Fibroblast of mammary gland (primary cell): ENCODE measurements at places on chromosomes 3 and 15.

GRCh38 chr3:104460477-104461406 is 906.0 kb upstream of the ALCAM start:
- peak; percentile 30 for DNase-seq

DNA sequence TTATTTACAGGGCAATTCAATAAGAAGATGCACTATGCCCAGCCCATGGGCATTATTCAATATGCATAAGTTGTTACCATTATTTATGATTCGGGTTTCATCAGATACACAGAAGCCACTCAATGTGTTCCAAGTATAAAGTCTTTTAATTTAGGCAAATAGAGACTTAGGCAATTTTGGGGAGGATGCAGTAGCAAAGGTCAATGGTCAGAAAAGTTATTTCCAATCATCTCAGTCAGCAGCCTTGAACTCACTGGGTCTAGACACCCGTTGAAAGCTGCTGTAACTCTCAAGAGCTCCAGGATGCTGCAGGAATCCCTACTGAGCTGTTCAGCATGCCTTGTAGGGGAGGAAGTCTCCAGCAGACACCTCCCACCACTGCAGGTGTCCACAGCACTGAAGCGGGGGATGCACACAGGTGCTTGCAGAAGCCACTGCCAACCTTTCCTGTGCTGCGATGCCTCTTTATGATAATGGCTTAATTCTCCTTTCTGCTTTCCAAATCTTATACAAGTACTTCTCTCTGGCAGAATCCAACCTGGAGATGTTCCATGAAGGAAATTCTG is 155.0 kb upstream of the SUCLG2 start:
- no peak for DNase-seq

DNA sequence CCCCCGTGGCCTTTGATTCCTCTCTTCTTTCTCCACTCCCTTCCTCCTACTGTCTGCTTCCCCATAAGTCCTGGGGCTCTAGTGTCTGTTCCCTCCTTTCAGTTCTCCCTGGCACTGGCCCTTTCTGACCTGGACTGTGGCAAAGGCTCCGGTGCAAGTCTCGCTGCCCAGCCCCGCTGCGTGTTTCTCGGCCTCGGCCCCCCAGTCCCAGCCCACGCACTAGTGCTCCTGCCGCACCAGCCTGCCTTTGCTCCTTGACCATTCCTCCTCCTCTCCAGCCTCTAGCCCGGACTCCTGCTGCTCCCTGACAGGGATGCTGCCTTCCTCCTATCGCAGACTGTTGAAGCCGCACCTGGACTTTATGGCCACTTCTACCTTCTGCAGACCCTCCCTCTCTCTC is 2.1 kb downstream of the TM6SF1 start:
- DNase-seq, result no peak

- DNase-seq, result peak; percentile 38
These were observed 11.1 kb downstream of the ARHGAP31 start for GRCh38 chr3:119305286-119305685.

DNA sequence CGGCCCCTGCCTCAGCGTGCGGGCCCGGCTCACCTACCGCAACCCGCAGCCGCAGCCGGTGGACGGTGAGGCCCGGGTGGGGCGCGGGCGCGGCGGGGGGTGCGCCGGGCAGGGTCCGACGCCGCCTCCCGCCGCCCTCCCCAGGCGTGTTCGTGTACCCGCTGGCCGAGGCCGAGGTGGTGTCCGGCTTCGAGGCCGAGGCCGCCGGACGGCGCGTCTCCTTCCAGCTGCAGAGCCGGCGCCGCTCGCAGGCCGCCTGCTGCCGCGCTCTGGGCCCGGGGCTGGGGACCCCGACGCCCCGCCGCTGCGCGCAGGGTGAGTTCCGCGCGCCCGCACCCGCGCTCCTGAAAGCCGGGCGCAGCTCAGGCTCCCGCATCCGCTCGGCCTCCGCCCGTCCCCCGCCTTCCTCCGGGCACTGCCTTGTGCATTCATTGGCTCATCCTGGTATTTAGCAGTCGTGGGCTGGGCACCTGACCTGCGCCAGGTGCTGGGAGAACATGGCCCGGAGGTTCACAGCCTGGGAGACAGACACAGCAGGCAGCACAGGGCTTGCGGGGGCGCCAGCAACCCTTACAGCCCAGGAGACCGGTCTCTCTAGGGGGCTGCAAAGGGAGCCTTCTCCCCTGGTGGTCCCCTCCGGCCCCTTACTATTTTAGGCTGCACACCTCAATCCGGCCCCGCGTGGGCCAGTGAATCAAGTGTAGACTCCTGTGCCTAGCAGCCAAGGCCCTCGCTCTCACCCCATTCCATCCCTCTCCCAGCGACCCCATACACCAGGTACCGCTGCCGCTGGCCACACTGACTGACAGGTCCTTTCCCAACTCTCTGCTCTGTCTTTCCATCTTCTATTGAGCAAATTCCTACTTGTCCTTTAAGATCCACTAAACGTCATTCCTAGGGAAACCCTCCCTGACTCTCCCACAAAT is 1.5 kb downstream of the VWA5B2 start:
- DNase-seq, result no peak

GRCh38 chr15:54277834-54278233 is 299.6 kb downstream of the UNC13C start:
- DNase-seq, result no peak

DNA sequence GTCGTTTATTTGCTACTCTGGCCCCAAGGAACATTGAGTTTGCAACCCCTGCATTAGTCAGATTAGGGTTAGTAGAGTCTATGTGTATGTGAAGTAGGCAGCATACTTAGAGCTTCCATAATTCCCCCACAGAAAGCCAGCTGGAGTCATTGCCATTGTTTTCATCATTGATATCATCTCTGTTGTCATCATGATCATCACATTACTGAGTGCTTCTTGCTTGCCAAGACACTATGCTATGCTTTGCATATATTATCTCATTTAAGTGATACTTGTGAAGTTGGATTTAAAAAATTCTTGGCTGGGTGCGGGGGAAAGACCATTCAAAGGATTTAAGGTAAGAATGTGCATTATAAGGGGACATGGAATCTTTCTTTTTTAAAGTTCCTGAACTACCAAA is 209.0 kb downstream of the CACNA2D3 start:
- DNase-seq, result no peak

DNA sequence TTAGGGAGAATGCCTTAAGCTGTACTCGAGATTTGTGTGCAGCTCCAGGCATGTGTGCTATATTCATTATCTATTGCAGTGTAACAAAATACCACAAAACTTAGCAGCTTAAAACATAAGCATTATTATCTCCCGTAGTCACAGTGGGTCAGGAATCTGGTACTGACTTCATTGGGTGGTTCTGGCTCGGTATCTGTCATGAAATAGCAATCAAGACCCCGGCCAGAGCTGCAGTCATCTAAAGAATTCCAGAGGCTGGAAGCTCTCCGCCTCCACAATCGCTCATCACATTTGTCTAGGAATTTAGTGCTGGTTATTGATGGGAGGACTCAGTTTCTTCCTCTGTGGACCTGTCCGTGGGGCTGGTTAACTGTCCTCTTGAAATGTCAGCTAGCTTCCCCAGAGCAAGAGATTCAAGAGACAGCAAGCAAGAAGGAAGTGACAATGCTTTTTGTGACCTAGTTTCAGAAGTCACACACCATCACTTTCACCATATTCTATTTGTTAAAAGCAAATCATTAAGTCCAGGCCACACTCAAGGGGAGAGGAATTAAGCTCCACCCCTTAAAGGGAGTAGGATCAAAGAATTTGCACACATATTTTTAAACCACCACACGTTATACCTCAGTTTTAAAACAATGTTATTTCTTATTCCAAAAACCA is 76.1 kb downstream of the TOP2B start:
- DNase-seq, result no peak

DNA sequence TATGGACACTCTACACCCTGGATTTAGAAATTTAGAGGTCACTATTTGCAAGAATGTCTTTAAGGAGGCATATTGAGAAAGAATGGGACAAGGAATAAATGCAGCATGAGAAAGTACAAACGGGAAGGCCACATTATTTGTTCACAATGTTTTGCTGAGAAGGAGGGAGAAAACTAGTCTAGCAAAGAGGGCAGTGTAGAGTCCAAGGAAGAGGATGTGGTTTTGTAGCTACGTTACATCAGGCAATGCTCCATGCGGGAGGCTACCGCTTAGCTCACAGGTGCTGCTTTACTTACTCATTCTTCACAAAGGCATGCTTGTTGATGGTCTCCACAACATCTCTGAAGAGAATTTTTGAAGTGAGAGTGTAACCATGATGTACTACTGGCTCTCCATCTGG is 191.1 kb downstream of the PLCH1 start:
- DNase-seq, result no peak

GRCh38 chr15:46861796-46862195 is 855.5 kb upstream of the SEMA6D start:
- DNase-seq, result no peak

DNA sequence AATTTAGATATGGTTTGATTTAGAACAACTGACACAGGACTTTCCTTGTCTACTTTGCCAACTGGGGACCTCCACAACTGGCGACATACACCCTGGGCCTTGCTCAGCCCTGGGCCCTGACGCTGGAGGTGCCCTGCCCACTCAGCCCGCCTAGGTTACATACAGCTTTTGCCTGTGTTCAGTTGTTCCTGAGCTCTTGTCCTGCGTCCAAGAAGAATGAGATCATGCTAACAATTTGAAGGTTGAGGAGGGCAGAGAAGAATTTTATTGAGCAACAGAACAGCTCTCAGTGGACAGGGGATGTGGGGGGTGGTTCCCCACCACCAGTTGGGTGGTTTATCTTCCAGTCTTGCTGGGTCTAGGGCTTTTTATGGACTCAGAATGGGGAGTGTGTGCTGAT is 67.9 kb downstream of the IQCH start:
- peak; percentile 64 for DNase-seq

GRCh38 chr15:96893159-96893906 is 562.8 kb downstream of the NR2F2 start:
- peak; percentile 36 for DNase-seq

DNA sequence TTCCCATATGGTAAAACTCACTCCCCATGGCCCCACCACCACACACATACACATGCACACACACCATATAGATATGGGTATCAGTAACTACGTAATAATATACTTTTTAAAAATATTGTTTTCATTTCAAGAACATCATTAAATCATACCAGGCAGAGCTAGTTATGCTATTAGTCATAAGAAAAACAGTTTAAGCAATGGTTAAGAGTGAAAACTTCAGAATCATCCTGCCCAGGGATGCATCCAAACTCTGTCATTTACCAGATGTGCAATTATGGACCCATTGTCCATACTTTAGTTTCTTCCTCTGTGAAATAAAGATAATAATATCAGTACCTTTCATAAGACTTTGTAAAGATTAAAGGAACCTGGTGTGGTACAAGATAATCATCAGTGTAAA is 608.3 kb downstream of the RBMS3 start:
- DNase-seq, result peak; percentile 68

DNA sequence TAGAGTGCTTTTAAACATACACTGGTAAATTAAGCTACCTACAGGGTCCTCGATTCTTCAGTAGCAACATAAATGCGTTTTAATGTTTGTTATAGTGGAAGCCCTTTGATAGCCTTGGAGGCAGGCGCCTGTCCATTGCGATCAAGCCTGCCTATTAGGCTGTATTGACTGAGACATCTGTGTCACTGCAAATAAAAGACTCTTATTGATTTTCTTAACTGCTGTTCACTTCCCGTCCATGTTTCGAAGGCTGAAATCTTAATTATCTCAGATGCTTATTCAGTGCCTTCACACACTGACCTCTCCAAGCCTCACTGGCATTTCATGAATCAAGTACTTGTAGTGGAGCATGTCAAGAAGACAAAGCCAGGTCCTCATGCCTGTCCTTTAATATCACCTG is 51.1 kb downstream of the MAP2K5 start:
- no peak for DNase-seq

GRCh38 chr3:134066651-134067530 is 37.2 kb upstream of the SLCO2A1 start:
- no peak for DNase-seq

GRCh38 chr15:64519897-64520296 is 59.5 kb downstream of the ZNF609 start:
- DNase-seq, result no peak

GRCh38 chr3:16512435-16513140 is 911 bp downstream of the RFTN1 start:
- DNase-seq, result no peak

GRCh38 chr3:172244011-172244410 is 204.2 kb downstream of the GHSR start:
- peak; percentile 57 for DNase-seq

- peak; percentile 11 for DNase-seq
These were observed 190.7 kb upstream of the CNTN6 start for GRCh38 chr3:901953-902778.

GRCh38 chr15:91186904-91187656 is 87.0 kb downstream of the SV2B start:
- peak; percentile 6 for DNase-seq

- peak; percentile 84 for DNase-seq
These were observed 162.5 kb downstream of the FNDC3B start for GRCh38 chr3:172201870-172202236.

DNA sequence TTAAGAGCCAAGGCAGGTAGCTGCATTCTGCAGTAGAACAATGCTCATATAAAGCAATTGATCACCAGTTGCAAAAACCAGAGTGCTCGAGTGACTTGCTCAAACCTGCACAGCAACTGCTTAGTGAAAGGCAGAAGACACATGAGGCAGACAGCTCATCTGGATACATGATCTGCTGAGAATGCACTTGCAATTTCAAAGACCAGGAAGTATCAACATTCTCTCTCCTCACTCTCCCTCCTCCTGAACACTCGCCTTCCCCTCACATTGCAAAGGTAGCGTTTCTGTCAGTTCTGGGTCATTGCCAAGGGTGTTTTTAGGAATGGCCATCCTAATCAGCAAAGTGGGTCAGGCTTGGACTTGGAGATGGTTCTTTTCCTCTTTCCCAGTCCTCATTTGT is 61.0 kb downstream of the BFSP2 start:
- DNase-seq, result no peak

DNA sequence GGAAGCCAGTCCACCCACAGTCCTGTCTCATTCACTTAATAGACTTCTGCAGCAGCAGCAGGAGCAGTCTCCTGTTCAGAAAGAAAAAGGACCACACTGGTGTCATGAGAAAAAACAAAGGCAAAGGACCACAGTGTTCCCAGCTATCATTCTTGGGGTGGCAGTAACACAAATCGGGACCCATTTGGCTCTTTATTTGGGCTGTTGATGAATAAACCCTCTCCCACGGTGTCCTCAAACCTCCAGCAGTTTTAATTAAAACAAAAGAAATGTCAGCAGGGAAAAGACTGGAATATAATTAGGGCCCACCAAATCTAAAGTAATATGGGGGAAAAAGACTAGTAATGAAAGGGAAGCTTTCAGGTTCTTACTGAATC is 210.5 kb upstream of the SLC2A2 start:
- DNase-seq, result no peak
